Activated T-cell treated with anti-CD3 and anti-CD28 coated beads for 48 hours (primary cell): ENCODE measurements at places on chromosomes 6 and 20.

DNA sequence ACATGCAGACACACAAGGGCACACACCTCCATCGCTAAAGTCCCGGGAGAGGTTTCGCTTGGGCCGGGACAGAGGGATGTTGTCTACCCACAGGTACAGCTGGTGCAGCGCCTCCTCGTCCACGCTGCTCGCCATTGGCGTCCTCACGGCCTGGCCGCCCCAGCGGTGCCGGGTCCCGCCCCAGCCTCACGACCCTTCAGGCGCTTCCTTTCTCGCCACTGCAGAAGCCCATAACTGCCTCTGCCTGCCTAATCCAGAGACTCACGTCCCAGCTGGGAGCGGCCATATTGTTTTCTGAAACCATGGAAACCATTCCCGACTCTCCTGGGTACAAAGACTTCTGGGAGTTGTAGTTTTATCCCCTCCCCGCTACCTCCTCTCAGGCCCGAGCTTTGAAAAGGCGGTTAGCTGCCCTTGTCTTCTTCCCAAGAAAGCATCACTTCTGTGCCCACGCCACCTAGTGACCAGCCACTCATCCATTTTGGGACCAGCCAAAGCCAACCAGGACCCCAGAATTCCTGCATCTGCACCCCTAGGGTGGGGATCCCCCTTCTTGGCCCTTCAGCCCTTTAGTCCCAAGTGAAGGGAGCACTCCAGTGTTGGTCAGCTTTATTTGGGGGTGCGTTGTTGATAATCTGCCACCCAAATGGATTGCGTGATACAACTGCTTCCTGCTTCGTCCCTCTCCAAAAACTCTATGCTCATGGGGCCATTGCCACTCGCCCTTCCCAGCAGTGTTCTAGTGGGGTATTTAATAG, at the start of gene SPEF1:
Gene SPEF1, minus strand, starts transcription at position 296 of the 758 bp plus-strand sequence. Its CDS starts 161 bp downstream, at position 135.
- no peak for DNase-seq

- no peak for DNase-seq
Measured at GRCh38 chr20:32343439-32343838, 14.7 kb upstream of the ASXL1 start.

DNA sequence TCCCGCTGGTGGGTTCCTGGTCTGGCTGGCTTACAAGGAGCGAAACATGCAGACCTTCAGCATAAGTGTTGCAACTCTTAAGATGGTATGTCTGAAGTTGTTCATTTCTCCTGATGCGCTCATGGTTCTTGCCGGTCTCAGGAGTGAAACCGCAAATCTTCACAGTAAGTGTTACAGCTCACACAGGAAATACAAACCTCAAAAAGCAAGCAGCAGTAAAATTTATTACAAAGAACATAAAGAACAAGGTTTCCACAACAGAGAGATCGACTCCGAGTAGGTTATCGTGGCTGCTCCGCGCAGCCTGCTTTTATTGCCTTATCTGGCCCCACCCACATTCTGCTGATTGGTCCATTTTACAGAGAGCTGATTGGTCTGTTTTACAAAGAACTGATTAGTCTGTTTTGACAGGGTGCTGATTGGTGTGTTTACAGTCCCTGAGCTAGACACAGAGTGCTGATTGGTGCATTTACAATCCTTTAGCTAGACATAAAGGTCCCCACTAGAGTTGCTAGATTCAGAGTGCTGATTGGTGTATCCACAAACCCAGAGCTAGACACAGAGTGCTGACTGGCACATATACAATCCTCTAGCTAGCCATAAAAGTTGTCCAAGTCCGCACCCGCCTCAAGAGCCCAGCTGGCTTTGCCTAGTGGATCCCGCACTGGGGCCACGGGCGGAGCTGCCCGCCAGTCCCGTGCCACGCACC, 39.2 kb downstream of the TRIM27 start:
- DNase-seq, result peak; percentile 60

DNA sequence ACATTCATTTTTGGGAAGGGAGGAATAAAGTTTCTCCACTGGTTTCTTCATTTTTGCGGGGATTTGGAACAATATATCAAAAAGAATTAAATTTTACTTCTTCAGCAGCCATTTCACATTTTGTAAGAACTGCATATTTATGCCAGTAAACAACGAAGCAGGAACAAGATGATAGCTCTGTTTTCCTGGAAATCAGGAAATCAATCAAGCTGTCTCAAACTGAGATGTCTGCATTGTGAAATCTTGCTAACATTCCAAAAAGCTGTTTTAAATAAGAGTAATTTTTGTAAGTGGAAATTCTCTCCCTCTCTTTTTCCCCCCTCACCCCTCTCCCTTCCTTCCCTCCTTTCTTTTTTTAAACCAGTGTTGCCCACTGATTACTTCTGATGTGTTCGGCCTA, 20.0 kb downstream of the MAPK13 start:
- no peak for DNase-seq

GRCh38 chr6:30325150-30325872, 1.4 kb upstream of the TRIM39 start:
- peak; percentile 78 for DNase-seq

GRCh38 chr20:58267389-58268215, 39.1 kb upstream of the ANKRD60 start:
- DNase-seq, result no peak

DNA sequence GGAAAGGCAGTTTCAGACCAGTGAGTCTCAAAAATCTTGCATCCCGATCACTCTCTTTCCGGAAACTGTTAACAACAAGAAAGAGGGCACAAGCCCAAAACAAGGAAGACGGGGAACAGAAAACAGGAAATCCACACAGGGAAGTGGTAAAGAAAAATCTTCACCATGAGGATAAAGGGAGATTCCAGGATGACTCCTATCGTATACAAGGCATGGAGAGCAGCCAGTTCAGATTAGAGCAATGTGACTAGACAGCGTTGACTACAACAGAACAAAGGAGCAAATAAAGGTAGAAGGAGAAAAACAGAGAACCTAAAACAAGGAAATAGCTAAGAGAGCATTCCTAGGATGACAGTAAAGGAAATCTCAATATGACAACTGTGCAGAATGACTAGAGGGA, 26.5 kb downstream of the VNN1 start:
- DNase-seq, result no peak

DNA sequence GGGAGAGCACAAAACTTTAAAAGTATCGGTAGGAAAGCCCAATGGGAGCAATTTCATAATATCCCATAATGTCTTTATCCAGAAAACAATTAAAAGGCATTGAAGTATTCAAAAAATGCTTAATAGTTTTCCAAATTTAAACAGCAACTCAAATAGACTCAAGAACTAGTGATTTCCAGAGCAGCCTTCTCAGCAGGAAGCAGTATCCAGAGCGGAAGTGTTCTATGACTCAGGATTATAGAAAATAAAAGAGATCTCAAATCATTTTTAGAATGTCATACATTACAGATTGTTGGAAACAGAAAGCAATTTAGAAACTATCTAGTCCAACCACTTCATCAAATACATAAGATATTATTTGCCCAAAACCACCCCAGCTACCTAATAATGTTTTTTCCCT, 79.3 kb downstream of the COL12A1 start:
- DNase-seq, result no peak

- no peak for DNase-seq
Measured at GRCh38 chr6:76772951-76773350, 690.3 kb downstream of the HTR1B start.

GRCh38 chr6:143333081-143333480, 117.4 kb downstream of the ADAT2 start:
- DNase-seq, result no peak

DNA sequence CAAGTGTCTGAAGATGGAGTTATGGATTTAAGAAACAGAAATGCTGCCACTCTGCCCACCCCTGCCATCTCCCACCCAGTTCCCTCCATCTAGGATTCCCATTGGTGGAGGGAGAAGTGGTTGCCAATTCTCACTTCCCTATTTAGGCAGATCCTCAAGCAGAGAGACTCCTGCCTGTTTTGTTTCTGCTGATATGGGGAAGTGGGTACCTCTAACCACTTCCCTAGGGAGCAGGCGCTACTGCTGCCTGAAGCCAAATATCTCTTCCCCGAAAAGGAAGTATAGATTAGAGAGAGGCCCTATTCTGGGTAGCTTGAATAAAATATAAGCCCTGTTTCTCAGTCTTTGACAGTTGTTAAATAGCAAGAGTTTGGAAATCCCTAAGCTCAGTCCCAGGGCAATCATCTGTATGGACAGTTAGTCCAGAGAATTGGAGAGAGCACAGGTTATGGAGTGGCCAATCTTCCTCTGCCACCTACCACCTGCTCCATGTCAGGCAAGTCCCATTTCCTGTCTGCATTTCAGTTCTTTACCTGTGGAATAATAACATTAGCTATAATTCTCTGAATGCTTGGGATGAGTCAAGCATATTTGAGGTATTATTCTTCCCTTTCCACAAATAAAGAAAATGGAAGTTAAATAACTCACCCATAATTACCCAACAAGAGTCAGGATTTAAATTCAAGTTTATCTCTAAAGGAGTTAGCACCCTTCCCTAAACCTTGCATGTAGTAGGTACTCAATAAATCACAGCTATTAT, 2.6 kb upstream of the ADGB start:
- DNase-seq, result no peak

GRCh38 chr20:57936636-57937385, 227.0 kb upstream of the PMEPA1 start:
- DNase-seq, result no peak

GRCh38 chr6:157953580-157954091, 28.0 kb upstream of the SYNJ2 start:
- no peak for DNase-seq

- no peak for DNase-seq
Measured at GRCh38 chr20:41138475-41139226, 1.3 kb downstream of the PLCG1 start.

DNA sequence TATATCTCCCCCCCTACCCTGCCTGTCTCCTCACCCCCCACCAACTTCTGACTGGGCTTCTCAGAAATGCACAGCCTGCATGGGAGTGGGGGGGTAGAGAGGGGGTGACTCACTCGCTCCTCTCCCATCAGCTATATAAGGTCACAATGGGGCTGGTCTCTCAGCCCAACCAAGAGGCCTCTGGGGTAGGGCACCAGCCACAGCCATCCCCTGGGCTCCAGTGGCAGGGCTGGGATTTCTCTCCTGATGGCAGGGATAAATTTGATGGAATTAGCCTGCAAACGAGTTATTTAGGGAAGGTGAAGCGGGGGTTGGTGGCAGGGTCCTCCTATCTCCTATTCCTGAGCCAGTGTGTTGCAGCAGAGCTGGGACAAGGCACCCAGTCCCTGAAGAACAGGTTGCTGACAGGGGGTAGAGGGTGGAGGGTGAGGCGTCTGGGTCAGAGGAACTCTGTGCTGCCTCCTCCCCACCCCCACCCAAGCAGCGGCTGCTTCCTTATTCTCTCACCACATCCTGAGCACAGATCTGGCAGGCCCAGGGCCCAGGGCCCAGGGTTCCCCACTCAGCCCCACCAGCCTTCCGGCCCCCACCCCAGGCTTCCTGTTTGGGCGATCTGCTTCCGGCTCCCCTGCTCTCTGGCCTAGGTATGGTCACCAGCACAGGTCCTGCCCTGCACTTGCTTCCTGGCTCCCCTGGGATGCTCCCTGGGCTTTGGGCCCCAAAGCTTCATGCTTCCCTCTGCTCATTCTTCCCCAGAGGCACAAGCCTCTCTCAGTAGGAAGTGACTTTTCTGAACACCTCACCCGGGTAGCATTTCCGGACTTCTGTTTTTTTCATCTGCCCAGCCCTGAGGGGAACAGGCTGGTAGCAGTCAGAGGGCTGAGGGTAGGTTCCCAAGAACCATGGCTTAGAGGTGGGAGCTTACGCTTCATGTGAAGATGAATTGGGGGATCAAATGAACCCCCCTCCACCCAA, 4.0 kb downstream of the PPP1R18 start:
- DNase-seq, result peak; percentile 81

GRCh38 chr6:115902436-115902835, 158.3 kb downstream of the FRK start:
- no peak for DNase-seq

- no peak for DNase-seq
Measured at GRCh38 chr6:116572162-116572561, 858 bp downstream of the RWDD1 start.

DNA sequence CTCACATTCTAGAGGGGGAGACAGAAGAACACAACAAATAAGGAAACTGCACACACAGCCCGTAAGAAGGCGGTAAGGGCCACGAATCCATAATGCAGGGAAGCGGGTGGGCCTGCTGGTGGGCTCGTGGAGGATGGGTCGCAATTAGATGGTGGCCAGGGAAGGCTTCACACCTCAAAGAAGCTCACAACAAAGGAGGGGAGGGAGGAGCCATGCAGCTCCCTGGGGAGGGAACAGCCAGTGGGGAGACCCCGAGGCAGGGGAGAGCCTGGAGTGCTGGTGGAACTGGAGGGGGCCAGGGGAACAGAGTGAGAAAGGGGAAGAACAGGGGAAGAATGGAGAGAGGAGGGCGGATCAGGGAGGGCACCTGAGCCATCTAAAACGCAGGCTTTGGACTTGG, 13.4 kb downstream of the SRC start:
- DNase-seq, result no peak

DNA sequence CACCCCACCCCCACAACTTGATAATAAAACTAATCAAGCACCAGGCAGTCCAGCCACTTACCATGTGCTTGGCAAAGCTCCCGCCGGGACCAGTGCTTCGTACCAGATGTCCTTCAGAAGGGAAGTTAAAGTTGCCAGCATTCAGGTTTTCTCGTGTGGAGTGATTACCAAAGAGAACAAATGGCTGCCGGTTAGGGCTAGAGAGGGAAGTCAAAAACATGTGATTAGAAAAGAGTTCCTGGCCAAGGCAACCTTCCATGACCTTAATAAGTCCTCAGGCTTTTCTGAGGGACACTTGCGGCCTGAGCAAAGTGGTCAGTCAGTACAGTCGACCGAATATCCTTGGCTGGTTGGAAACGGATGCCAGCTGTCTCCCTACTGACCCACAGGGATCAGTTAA, 67.0 kb downstream of the DNAAF9 start:
- DNase-seq, result no peak

DNA sequence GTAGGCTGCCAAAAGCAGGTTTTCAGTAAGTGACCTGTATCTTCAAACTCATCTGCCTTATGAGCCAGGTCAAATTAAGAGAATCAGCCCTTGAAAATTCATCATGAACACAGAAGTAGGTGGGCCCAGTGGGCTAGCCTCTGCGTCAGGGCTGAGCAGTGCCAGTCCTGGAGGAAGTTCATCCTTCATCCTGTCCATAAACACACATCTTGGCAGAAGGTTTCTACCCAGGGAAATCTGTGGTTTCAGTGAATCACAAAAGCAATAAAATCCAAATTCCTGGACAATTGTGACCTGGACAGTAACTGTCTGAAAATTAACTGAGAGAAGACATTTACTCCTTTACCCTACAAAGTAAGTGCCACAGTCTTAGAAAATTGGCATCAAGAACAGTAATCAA, 72.4 kb downstream of the ATG5 start:
- DNase-seq, result no peak

- DNase-seq, result no peak
Measured at GRCh38 chr6:11416936-11417576, 120.5 kb upstream of the TMEM170B start.

DNA sequence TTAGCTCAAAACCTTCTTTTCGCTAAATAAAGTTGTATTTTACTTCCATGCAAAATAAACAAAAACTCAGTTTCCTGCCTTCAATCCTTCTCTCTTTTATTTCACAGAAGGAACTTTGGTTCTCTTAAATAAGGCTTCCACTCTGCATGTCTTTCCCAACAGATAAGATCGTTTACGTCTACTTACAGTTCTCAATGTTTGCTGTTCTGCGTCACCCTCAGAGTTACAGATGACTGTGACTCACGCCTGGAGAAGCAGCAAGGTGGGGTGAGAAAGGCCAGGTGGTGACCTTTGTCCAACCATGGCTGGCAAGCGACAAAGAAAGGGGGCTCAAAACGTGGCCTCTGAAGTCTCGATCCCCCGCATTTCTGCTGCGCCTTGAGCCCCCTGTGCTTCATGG, 51.4 kb upstream of the RPS6KA2 start:
- no peak for DNase-seq
